ENCODE measurements at places on chromosomes 1 and 21.

DNA sequence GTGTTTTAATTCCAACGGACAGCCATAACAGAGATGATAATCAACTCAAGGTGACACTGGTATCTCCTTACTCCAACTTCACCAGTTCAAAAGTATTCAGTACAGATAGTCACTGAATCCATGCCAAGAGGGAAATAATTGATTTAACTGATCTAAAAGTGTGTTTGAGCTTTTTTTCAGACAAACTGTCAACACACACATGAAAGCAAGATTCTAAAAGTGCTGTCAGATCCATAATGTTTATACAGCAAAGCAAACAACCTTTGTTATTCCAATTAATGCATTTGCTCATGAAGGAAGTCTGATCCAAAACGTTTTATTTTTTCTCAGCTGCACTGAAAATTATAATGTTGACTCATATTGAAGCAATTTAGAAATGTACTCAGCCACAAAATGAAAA is 5.9 kb upstream of the PRKAA2 start:
- DNase-seq, result peak; percentile 27

- DNase-seq, result no peak
Observed at GRCh38 chr21:41219498-41220207, 51.7 kb downstream of the BACE2 start.

DNA sequence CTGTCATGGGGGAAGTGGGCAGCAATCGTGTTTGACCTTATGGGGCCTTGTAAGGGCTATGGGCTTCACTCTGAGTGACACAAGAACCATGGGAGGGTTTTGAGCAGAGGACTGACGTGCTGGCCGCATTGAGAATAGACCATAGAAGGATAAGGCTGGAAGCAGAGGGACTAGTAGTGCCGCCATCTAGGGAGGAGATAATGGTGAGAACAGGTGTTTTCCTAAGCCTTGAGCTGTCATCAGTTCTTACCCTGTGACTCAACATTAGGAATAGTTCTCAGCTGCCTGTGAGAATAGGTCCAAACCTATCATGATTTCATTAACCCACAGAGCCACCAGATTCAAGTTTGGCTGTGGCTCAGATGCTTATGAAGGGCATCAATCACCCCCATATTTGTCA is 228.5 kb downstream of the CACNA1E start:
- DNase-seq, result no peak

DNA sequence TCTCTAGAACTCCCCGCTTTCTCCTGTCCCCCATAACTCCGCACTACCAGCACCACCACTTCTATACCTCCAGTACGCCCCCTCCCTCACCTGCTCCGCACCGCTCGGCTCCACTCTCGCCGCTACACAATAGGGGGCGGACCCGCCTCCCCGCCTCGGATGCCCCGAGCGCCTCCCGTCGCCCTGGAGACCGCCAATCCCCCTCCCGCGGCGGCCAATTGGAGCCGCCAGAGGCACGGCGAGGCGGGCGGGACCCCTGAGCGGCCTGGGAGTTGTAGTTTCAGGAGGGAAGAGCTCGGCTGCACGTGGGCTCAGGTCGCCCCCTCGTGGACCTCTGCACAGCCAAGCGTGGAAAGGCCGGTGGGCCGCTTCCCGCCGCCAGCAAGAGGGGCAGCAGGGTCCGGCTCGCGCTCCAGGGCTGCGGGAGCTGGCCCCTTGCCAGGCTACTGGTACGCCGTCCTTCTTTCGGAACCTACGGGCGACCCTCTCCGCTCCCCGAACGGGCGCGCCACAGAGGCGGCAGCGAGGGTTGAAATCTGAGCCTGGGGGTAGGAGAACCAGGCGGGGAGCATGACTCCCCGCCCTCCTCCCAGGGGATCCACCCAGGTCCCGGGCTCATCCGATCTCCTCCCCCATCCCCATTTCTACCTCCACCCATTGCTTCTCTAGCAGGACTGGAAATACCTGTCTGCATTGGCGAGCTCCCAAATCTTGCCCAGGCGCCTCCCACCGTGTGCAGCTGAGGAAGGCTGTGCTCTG is at the start of gene IGSF9:
TSS of gene IGSF9 (minus strand) at position 131 of the 759 bp plus-strand sequence. CDS start 2,159 bp downstream, outside the sequence.
- peak; percentile 82 for DNase-seq

DNA sequence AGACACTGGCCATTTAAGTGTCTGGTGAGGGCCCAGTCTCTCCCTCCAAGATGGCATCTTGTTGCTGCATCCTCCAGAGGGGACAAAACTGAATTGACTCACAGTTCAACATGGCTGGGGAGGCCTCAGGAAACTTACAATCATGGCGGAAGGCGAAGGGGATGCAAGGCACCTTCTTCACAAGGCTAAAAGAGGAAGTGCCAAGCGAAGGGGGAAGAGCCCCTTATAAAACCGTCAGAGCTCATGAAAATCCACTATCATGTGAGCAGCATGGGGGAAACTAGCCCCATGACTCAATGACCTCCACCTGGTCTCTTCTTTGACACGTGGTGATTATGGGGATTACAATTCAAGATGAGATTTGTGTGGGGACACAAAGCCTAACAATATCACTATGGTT is 280.1 kb downstream of the HHAT start:
- no peak for DNase-seq

DNA sequence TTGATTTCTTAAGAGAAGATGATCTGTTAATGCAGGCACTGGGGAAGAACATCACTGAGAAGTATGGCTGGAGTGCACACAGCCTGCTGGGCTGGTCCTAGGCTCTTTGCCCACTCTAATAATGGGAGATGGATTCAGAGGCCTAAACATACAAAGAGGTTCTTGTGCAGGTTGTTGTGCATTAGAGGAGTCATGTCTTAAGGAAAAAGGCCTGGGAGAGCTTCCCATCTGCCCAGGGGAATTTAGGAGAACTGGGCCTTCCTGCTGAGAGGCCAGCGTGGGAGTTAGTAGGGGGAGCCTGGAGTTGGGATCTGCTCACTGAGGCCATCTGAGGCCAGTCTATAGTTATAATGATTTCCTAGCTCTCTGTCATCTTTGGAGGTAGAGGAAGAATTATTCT is 126.7 kb downstream of the TLR5 start:
- DNase-seq, result no peak

DNA sequence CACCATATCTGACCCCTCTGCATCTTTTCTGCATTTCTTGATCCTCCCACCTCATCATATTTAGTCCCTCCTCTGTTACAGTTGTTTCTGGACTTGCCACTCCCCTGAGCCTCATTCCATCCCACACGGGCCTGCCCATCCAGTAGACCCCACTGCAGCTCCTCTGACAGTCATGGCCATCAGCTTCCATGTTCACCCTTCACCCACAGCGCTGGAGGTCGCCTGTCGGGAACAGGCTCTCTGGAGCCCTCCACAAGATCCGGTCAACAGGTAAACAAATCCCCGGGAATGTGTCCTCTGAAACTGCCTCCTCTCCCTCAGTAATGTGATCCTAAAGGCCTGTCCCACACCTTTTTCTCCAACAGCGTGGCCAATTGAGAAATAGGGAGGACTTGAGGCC is 31.3 kb downstream of the SYF2 start:
- no peak for DNase-seq

- DNase-seq, result no peak
Observed at GRCh38 chr1:184157394-184157742, 105.8 kb downstream of the TSEN15 start.

- no peak for DNase-seq
Observed at GRCh38 chr1:19169642-19170041, 40.4 kb downstream of the UBR4 start.

DNA sequence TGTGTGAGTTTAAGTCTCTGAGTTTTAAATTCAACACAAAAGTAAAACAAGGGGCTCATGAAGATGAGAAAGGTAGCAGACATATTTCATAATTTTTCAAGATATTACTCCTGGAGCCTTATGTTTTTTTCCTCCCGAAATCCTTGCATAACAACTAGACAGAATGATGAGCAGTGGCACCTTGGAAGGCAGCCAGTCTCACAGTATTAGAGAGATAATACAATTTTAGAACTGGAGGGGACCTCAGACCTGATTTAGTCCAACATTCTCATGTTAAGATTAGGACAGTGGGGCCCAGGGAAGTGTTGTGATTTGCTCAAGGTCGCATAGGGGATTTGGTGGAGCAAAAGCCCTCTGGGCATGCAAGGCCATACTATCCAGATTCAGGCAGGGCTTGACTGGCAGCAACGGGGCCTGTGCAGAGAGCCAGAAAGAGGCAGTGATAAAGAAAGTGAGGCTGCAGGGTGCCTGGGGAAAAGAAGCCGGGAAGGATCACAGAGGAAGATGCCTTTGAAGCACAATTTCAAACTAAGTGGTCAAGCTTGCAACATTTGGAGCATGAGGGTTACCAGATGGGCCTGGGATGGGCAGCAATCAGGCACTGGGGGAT is 31.4 kb upstream of the BCL9 start:
- DNase-seq, result no peak

DNA sequence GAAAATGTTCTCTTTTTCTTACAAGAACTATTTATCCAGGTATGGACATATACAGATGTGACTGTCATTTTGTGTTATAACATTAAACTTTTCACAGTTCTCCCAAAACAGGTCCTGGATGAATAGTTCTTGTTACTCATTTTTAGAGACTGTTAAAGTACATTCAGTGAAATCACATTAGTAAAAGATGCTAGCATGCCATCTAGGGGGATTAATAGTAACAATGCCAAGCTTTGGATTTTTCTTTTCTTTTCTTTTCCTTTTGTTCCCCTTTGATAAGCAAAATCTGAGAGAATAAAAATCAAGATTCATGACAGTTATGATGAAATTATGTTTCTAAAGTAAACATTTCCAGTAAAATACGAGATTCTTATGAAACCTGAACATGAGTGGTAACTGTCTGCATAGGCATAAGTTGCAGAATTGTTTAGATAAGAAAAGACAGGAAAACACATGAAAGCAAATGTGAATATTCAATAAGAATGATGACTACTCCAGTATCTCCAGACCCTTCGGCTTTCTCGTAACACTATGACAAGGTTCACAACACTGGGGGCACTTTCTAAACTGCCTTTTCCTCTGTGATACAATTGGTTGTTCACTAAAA is 77.5 kb downstream of the TPR start:
- DNase-seq, result no peak

- DNase-seq, result peak; percentile 44
Observed at GRCh38 chr1:18923756-18924211, 21.4 kb upstream of the ALDH4A1 start.

- DNase-seq, result peak; percentile 16
Observed at GRCh38 chr21:38596264-38597042, 98.2 kb upstream of the ERG start.

GRCh38 chr1:4797429-4797828 is 143.0 kb downstream of the AJAP1 start:
- no peak for DNase-seq

DNA sequence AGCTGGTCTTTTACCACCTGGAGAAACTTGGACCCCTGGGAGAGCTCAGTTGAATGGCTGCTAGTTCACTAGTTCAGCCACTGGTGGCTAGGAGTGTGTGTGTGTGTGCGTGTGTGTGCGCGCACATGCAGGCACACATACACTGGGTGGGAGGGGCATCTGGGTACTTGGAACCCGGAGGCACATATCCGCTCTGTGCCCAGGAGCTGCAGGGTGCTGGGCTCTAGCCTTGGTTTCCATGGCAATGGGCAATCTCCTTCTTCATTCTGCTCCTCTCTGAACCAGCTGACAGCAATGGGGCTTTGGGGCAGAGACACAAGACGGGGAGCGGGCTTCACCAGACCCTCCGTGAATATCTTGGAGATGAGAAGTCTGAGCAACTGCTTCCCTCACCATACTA is 87.1 kb upstream of the DISP3 start:
- DNase-seq, result no peak

DNA sequence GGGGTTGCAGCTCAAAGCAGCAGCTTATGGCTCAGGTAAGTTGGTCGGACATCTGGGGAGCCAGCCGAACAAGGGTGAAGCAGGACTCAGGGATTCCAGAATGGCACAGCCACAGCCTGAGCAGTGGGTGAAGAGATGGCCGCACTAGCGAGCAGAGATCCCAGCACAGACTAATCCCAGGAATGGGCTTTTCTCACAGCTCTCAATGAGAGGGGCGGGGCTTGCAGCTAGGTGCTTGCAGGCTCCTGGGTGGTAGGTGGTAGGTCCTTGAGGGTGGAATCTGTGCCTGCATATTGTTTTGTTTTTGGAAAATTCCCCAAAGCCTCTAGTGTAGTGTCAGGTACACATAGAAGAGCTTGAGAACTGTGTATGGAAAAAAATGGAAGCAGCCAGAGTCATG is 9.0 kb downstream of the KIAA0040 start:
- no peak for DNase-seq

GRCh38 chr1:113531321-113531720 is 141.0 kb downstream of the MAGI3 start:
- peak; percentile 43 for DNase-seq

DNA sequence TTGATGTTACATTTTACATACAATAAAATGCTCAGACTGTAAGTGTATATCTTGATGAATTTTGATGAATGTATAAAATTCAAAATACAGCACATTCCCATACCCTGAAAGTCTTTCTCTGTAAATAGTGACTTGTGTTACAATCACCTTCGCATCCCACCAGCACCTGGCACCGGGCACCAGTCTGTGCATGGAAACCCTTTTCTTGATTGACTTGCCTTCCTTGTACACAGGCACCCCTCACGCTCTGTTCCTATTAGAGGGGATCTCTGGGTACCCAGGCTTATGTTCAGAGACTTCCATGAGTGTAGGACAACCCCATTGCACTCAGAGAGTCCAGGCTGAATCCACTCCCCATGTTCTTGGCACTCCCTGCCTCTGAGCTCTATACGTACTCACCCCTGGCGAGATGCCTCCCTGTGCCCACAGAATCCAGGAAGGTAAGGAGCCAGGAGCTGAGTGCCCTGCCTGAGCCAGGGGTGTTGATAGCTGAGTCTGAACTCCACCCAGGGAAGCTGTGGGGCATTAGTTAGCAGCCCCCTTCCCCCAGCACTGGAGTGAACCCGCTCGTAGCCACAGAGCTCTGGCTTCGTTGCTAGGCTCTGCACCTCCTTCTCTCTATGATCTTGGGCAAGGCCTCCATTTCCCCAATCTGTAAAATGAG is 22.5 kb upstream of the PKP1 start:
- no peak for DNase-seq

GRCh38 chr1:180236698-180237509 is 6.8 kb downstream of the LHX4 start:
- no peak for DNase-seq

DNA sequence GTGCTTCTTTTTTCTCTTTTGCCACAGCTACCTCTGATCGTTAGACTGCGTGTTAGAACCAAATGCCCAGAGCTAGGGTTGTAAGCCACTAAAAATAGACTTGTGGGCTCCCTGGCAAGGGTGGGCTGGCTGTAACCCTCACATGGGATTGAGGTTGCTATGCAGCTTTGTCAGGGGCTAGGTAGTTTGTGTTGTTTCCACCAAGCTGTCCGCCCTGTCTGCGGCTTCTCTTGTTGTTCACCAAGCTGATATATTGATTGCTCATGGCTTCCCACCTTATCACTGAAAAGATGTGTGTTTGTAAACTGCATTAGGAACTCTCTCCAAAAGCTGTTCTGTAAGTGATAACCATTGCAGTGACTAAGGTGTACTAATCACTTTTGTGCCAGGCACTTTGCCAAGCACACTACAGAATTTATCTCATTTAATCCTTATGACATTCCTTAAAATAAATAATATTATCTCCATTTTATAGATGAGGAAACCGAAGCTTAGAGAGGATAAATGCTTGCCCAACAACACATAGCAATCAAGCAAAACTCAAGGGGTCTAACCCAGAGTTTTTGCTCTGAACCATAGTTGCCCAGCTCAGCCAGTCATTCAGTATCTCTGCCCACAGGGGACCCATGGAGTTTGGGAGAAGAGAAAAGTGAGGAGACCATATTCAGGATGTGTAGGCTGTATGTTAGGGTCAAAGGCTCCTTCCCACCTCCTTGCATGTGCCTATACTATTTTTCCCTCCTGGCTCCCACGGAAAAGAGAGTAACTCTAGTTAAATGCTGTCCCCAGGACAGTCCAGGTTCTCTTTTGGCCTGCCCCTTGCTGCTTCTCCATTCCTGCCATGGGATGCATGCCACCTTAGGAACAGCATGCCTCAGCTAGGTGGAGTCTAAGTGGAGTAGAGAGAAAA is 42.2 kb upstream of the TARBP1 start:
- DNase-seq, result no peak
